ENCODE measurements at places on chromosomes 3 and 15.

DNA sequence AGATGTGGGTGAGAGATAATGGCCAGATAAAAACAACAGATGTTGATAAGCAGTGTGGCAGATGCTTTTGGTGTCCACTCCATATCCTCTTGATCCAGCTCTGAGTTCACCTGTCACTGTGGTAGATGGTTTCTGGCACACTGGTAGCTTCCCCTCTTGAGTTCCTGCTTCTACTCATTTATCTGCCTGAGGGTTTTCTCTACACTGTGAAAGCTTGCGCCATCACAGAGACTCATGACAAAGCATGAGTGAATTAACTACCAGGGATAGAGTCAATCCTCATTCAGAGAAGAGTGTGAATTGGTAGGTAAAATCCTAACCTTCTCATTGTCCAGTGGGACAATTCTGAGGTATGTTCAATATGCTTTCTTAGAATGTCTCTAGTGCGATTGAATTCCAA lies 50.0 kb upstream of the ARHGEF26 start:
- no peak for DNase-seq

GRCh38 chr3:37028329-37028728 lies 35.0 kb downstream of the MLH1 start:
- DNase-seq = peak; percentile 88

- no peak for DNase-seq
Measured at GRCh38 chr3:1380926-1381646, 288.3 kb downstream of the CNTN6 start.

DNA sequence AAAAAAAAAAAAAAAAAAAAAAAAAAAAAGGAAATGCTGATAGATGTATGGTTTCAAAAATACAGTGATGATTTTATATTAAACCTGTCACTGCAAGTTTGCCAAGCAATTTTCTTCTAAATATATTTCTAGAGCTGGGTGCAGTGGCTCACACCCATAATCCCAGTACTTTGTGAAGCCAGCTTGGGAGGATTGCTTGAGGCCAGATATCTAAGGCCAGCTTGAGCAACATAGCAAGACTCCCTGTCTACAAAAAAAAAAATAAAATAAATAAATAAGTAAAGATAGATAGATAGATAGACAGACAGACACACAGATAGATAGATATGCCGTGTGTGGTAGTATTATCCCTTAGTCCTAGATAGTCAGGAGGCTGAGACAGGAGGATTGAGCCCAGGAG lies 41.4 kb upstream of the ST3GAL6 start:
- DNase-seq = no peak

- peak; percentile 51 for DNase-seq
Measured at GRCh38 chr3:168249550-168250414, 154.1 kb upstream of the GOLIM4 start.

GRCh38 chr3:71238355-71238757 lies 345.2 kb downstream of the FOXP1 start:
- DNase-seq = no peak

GRCh38 chr15:31360158-31360561 lies 33.5 kb downstream of the KLF13 start:
- no peak for DNase-seq

DNA sequence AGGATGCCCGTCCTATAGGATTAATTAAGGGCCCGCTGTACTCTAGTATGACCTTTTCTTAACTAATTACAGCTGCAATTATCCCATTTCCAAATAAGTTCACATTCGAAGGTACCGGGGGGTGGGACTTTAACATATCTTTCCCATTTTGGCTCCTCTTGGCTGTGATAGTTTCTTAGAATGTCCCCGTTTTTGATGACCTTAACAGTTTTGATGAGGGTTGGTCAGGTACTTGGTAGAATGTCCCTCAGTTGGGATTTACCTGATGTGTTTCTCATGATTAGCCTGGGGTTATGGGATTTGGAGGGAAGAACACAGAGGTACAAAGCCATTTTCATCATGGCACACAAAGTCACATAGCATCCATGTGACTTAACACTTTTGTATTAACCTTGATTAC lies 18.2 kb downstream of the RTP1 start:
- DNase-seq = no peak

DNA sequence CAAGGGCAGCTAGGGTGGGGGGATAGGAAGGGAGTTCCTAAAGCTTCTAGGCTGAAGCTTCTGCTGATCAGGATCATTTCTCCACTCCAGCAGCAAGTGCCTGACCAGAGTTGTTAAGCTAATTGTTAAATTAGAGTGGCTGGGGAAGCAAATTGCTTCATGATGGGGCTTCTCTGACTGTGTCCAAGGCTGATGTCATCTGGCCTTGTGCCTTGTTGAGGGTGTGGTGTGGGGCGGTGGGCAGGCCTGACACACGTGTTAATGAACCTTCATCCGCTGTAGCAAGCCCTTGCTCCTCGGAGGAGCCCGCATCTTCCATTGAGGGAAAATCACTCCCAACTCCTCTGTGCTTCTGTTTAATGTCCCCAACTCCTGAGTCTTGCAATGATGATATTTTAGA lies 84.3 kb upstream of the ROPN1 start:
- no peak for DNase-seq

GRCh38 chr15:53875139-53875538 lies 103.1 kb upstream of the UNC13C start:
- DNase-seq = no peak

DNA sequence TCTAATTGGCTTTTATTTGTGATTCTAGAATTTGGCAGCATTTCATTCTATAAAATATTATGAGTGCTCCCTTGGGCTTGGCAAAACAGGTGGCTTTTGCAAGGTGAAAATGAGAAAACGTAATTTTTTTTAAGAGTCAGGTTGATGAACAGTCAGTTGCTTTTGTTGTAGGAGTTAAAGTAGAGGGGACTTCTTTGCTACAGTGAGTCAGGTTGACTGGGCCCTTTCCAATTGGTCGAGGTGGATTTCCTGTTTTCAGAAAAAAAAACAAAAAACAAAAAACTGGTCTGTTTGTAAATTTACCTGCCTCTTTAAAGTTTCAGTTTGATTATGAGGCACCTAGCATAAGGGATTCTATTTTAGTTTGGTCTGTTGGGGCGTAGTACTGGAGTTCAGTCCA lies 1469.4 kb upstream of the GBE1 start:
- no peak for DNase-seq

DNA sequence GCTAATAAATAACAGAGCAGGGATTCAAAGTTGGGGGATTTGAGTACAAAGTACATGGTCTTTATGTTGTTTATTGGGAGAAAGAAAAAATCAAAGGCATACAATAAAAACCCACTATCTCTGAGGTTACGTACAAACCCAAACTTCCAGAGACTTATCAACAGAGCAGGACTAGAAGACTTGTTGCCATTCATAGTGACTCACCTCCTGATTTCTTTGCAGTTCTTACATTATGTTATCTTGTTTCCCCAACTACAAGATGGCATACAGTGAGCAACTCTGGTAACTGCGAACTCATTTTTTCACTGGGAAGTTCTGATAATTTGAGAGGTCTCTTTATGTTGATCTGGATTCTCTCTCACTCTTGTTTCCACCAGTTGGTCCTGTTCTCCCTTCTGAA lies 80.6 kb upstream of the ETV5 start:
- no peak for DNase-seq

- DNase-seq = no peak
Measured at GRCh38 chr15:64560998-64561397, 100.6 kb downstream of the ZNF609 start.

GRCh38 chr3:53820084-53820483 lies 26.1 kb downstream of the CHDH start:
- no peak for DNase-seq

DNA sequence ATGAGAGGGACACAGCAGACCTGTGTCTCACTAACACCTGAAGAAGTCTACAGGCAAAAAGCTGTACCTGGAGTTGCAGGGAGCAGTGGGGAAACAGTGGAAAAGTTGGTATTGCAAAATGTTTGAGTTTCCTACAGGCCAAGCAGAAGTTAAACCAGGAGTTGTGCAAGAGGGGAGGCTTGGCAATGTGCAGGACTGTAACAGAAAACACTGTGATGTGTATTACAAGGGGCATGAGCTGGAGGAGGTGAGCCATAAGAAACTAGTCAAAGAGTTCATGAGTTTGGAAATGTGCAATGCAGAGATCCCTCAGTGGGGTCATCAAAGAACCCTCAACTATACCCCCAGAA lies 47.1 kb upstream of the SERPINI2 start:
- no peak for DNase-seq
